ENCODE measurements at places on chromosomes 5 and 9.

GRCh38 chr9:28801144-28801799, 1228.0 kb upstream of the C9orf72 start:
- no peak for DNase-seq

DNA sequence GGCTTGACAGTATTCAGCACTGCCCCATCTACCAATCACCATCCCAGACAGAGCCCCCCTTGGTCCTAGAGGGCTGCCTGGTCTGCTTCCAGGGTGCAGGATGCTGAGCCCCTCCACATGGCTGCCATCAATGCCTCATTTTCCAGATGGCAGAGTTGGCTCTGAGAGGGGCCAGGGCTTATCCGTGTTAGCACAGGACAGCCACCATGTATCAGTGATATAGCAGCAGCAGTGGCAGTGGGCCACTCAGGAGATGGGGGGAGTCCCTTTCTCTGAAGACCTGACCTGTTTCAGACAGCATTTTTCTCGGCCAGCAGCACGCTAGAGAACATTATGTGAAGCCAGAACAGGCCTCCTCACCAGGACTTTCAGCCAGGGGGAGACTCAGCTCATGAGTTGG, 1.6 kb upstream of the SMIM32 start:
- DNase-seq: no peak

DNA sequence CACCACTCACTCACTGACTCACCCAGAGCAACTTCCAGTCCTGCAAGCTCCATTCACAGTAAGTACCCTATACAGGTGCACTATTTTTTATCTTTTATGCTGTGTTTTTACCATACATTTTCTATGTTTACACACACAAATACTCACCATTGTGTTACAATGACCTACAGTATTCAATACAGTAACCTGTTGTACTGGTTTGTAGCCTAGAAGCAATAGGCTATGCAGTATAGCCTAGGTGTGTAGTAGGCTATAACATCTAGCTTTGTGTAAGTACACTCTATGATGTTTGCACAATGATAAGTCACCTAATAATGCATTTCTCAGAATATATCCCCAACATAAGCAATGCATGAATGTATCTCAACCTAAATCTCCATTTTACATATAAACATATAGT, 541.1 kb downstream of the NR2F1-AS1 start:
- DNase-seq: no peak

- DNase-seq: no peak
Measured at GRCh38 chr9:5557606-5558587, 47.6 kb downstream of the PDCD1LG2 start.
